NCI-H1930 (cell line): ENCODE measurements at places on chromosomes 3 and 15.

DNA sequence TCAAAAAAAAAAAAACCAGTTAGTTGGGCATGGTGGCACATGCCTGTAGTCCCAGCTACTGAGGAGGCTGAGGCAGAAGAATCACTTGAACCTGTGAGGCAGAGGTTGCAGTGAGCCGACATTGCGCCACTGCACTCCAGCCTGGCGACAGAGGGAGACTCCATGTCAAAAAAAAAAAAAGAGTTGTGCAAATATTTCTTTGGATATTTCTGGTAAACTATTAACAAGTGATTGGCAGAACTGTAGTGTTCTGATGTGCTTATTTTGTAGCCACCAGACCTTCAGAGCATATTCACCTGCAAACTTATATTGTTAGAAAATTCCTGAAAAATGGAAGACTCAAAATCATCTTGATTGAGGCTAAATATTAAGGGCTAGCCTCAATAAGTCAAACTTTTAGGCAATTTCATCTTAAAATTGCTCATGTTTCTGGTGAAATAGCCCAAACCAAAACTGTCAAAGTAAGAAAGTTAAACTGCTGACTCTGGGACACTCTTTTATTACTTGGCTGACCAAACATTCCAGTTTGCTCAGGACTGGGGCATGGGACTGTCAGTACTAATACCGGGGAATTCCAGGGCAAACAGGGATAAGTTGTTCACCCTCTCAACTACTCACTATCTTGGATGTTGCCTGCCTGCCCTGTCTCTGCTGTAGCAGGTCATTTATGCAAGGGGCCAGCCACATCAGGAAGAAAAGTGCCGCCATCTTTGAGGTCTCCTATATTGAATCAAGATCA is 37.0 kb downstream of the ABHD2 start:
- DNase-seq = no peak

- DNase-seq = no peak
Measured at GRCh38 chr3:14481646-14482036, 58.5 kb downstream of the GRIP2 start.

GRCh38 chr3:196684548-196685407 is 27.3 kb downstream of the CEP19 start:
- peak; percentile 4 for DNase-seq

DNA sequence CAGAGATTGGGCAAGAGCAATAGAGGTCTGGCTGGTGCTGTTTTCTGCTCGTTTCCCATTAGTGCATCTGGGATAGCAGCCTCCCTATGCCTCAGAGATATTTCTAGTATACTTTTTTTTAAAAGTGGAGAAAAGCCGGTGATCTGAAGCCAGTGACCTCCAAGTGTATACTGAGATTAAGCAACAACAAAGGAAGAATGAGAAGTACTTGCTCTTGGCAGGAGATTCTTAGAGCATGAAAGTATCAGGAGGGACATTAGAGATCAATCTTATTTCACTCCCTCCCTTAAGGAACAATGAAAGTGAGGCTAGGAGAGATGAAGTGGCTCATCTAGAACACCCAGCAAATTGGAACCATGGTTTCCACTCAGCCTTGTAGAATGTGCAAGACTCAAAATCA is 423.3 kb downstream of the SOX2 start:
- DNase-seq = no peak

DNA sequence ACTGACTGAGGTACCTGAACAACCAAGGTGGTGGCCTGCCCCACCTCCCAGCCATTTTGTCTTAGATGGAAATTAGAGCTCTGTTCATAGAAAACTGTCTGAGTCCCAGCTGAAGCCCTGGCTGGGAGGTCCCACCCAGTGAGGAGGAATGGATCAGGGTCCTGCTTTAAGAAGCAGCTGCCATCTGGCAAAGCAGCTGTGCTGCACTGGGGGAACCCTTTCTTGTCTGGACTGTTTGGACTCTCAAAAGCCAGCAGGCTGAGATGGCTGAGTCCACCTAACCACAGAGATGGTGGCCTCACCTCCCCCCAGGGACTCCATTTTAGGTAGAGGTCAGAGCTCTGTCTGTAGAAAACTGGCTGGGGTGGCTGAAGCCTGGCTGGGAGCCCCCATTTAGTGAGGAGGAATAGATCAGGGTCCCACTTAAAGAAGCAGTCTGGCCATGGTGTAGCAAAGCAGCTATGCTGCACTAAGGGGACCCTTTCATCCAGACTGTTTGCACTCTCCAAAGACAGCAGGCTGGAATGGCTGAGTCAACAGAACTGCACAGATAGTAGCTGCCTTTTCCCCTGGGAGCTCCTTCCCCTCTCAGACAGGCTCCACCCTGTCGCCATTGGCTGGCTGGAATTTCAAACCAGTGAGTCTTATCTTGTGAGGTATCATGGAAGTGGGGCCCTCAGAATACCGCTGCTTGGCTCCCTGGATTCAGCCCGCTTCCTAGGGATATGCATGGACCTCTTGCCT is 116.9 kb downstream of the EPHA6 start:
- DNase-seq = no peak
